ENCODE measurements at places on chromosomes 7 and 10.

DNA sequence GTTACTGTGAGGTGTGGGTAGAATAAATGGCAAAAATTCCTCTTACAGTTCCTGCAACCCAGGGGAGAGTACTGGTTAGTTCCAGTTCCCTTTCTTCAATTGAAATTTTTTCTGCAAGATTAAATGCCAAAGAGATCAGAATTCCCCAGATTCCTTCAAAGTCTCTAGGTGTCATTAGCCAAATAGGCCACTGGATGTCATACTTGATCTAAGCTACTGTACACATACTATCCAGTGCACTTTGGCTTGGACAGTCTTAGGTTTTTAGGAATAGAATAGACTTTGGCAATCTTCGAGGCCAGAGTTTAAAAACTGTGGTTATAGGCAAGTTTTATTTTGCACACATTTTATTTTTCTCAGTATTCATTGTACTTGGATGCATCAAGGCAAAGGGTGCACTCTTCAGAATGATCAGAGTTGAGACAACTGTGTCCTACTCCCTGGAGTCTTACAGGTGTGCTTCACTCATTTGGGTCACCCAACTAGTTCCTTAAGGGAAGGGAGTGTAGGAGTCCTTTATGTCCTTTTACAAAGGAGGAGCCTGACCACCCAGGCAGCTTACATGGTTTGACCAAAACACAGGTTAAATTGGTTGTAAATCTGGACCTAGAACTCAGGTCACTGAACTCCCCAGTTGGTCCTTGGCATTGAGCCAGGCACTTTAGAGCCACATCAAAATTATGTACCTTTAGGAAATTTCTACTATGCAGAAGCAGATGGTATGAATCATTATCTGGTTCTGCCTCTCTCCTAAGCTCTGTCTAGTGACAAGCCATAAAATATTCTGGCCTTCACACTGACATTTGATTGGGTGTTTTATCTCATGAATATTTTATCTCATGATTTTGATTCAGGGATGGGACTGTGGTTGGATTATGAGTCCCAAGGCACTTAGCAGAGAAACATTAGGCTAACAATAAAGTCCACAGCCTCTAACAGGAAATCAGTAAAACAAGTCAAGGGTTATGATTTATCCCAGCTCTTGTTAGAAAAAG lies 49.5 kb downstream of the ASAH2B start:
- no peak for DNase-seq

DNA sequence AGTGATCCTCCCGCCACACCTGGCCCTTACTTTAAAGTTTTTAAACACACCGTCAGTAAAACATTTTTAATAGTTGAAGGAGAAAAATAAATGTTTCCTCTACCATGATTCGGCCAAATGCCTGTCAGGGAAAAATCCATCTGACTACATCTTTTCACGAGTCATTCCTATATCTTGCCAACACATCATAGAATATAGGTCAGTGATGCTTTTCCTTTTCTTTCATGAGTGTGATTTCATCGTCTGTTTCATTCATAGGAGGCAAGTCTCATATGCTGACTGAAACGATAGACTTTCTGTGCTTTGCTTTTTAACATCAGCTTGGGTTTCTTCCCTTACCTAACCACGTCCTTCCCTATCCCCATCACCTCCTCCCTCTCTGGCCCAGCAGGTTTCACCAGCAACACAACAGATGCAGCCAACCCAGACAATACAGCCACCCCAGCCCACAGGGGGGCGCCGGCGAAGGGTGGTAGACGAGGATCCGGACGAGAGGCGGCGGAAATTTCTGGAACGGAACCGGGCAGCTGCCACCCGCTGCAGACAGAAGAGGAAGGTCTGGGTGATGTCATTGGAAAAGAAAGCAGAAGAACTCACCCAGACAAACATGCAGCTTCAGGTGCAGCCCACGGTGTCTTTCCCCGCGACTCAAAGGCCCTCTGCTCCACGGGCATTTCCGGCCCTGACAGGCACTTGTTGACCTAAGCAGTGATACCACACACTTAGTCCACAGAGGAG lies 149.2 kb downstream of the TRIL start:
- DNase-seq = no peak

DNA sequence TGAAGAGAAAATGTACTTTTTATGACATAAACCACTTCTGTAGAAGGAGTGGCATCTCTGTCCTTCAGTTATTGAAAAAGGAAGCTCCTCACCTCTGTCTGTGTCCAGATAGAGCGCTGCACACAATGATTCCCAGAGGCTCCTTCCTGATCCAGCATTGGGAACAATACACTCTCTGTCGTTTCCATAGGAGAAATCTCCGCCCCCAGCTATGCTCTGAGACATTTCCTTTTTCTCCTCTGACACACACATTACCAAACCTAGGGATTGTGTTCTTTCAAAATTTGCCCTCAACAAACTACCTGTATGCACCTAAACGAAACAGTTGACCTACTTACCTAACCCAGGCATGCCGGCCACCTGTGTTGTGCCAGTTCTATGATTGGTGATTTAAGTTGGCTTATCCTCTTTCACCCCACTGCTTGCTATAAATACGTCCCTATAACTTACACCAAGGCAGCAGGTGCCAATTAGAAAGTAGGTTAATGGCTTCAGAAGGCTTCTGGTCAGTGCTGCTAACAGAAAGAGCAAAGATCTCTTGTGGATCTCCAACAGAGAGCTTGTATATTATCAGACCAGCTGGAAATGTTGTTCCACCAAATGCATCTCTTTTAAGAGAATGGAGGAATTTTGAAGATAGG lies 140.1 kb upstream of the JCAD start:
- DNase-seq = no peak

GRCh38 chr7:46742601-46743000 lies 821.5 kb upstream of the IGFBP3 start:
- no peak for DNase-seq

DNA sequence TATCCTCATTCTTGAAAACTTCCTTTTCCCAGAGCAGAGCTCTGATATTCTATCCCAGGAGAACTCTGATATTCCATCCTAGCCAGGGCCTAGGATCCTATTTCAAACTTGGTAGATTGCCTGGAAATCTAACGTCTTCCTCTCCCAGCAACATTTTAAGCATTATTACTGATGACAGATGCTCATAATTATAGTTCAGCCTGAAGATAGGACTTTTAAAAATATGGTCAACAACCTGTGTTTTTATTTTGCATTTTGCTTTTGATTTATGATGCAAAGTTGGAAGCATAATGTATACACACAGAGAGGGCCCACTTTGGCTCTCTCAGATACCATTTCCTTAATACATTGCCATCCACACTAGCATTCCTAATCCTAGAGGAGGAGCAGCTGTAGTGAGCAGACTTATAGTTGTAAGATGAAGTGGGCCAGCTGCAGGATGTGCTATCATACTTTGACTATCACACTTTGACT lies 457.4 kb upstream of the TPK1 start:
- no peak for DNase-seq

- no peak for DNase-seq
These were observed 769.3 kb downstream of the KCNMA1 start for GRCh38 chr10:76868098-76868977.

DNA sequence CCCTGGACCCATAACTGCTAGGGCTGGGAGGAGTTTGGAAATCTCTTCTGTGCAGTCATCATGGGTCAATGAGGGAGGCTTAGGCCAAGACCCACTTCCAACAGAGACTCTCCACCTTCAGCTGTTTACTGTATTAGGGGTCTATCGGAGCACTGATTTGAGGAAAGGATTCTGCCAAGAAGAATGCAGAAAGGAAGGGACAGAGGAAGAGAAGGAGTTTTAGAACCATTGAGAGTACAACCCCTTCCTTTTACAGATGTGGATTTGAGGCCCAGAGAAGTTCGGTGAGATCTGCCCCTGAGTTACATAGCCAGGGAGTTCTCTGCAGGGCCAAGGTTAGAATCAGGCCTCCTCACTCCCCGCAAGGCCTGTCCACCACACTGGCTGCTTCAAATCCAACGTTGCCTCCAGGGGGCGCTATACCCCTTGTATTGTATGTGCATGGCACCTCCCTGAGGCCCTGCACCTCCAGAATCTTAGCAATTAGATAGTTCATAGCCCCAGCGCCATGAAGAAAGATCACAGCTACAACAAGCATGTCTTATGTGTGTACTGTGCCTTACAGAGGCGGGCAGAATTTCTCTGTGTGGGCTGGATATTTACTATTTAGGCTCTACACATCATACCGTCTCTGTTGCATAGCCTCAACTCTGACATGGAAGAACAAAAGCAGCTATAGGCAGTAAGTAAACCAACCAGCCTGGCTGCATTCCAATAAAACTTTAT lies 246.8 kb downstream of the SKIDA1 start:
- peak; percentile 86 for DNase-seq

DNA sequence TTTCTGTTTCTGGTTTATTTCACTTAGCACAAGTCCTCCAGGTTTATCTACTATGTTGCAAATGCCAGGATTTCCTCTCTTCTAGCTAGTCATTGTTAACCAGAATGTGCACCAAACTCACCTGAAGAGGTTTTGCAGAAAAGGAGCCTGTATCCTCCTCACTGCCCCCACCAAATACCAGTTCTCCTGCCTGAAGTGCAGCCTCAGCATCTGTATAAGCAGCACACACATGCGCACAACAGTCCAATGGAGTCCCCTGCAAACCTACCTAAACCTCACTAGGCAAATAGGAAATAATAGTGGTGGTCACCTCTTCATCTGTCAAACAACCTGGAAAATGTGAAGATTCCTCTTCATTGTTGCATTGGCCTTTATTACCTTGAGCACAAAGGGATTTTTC lies 237.8 kb downstream of the PAXIP1 start:
- DNase-seq = no peak

DNA sequence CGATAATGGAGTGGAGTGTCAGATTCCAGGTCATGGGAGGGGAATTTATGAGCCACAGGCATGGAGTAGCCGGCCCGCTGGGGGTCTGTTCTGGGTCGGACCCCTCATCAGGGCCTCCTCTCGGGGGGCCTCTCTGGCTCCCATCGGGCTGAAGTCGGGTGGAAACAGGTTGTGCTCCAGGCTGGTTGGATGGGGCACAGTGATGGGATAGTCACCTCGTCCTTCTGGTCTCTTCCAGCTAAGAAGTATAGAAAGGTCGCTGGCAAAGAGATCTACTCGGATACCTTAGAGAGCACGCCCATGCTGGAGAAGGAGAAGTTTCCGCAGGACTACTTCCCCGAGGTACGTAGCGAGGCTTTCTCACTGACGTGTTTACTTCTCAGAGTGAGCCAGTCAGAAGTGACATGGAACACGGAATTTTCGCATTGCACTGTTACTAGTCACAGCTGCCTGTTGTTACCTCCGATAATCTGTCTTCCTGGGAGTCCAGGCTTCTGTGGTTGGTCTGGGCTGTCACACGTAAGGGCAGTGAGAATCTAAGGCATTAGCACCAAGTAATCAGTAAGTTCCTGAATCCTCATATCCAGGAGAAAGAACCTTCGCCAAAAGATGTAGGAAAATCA lies 88.3 kb downstream of the NKX6-2 start:
- DNase-seq = peak; percentile 45

DNA sequence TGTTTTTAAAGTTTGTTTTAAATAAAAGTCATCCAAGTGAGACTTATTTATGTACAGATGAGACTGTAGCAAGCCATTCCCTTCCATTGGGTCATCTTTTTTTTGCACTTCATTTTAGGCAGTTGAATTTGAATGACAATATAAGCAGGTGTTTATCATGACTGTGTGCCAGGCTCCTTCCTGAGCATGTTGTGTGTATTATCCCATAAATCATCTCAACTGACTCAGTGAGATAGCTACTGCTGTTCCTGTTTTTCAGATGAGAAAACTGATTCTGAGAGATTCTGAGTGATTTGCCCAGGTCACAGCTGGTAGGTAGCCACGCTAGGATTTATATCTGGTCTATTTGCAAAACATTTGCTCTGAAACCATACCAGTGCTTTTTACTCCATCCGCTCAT lies 11.7 kb downstream of the TMEM254 start:
- DNase-seq = no peak

- no peak for DNase-seq
These were observed 85.0 kb upstream of the ZNF800 start for GRCh38 chr7:127477295-127478023.

DNA sequence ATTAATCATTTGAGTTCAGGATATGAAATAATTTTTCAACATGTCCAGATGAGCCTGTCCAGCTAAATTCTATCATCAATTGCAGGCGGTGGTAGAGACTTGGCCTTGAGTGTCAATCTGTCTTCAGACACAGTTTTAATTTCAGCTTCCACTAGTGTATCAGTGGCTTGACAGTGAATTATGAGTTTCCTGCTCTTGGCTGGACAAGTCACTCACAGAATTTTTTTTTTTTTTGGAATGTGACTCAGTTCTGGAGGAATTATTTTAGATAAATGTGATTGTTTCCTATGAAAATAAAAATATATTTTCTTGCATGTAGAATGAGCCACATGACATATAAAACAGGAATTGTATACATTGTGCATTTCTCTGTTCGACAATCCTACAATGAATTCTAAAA lies 319.9 kb upstream of the AKR1E2 start:
- DNase-seq = no peak

DNA sequence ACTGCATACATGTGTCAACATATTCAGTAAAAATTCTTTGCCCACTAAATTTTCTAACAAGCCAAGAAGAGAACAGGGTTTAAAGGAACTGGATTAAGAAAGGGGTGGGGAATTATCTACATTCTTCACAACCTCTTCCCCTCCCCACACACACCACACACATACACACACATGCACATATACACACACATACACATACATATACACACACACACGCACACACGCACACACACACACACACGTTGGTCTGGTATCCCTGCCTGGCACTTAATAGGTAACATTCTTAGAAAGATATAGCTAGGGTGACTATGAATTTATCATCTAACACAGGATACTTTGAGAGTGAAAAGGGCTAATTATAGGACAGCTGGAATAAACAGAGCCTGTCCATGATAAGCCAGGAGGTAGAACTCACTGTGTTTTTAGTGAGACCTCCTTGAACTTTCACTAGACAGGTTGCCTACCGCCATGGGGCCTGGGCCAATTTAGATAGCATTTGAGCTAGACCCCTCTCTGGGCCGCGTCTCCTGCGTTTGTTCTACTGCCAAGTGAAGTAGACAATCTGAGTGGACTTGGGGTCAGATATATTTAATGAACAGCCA lies 33.1 kb upstream of the EPC1 start:
- DNase-seq = no peak

- DNase-seq = no peak
These were observed 1199.9 kb downstream of the GATA3 start for GRCh38 chr10:9254353-9254752.

DNA sequence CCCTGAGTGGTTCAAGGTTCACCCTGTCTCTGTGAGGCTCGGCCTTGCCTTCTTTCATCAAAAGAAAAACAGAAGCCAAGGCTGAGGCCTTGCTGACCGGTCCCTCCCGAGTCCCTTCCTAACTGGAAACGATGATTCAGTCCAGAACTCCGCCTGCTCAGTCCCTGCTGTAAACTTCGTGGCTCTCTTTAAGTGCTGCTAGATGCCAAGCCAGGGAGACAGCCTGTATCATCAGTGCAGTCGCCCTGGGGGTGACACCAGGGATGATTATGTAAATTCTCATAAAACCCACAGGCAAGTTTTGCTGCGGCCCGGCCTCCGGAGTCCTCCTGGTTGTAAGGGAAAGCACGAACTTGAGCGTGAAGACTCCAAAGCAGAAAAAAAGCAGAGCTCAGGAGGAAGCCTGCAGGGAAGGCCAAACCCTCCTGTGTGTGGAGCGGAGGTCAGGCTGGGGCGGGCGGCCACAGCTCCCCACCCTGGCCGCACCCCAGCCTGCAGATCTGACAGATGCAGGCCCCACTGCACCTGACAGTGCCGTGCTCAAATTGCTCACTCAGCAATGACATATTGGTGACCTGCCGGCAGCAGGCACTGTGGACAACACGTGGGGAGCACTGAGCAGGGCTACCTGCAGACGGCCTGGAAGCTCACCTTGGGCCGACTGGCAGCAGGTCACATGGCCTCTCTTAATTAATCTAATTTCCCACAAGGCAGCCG lies 123.4 kb downstream of the DYNC2I1 start:
- no peak for DNase-seq
